ENCODE measurements at places on chromosomes 7 and 10.
A peak's percentile ranks its signal among the peaks of the same experiment; 100 is the strongest.

DNA sequence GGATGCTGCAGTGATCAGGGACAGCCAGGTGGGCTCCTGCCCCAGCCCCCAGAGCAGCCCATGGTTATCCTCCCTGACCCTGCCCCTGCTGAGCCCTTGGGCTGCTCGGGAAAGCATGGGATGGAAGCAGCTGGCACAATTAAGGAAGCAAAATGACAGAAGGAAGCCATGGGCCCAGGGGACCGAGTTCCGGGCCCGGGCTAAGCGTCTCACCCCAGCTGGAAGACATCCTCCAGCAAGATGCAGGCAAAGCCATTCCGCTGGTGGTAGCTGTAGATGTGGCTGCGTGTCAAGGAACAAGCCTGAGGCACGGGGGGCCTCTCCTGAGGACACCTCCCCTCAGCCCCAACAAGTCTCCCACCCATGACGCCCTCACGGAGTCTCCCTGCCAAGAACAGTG is 1.1 kb downstream of the ATG9B start:
- DNase-seq = no peak

DNA sequence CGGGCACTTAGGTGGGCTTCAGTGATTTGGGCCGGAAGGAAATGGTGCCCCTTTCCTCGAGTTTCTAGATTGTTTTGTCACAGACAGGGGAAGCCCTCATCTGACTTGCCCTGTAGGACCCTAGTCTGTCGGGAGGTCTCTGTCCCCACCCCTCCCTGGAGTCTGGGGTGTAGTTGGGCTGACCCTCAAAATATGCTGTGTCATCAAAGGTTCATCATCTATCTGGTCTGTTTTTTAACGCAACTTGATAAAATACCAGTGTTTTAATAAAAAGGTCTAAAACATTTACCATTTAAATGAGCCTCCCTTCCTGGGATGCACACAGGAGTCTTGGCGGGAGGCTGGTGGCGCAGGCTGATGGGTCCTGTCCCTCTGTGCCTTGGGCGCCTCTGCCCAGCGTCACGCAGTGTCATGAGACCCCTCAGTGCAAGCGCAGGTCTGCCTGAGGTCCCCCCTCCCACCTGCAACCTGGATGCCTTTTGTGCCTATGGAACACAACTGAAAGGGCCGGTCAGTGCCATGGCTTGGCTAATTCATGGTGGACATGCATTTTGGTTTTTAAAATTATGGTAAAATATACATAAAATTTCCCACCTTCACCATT is 146.4 kb downstream of the MGMT start:
- DNase-seq = no peak

GRCh38 chr10:97570146-97570788 is 2.3 kb upstream of the ANKRD2 start:
- DNase-seq = no peak

DNA sequence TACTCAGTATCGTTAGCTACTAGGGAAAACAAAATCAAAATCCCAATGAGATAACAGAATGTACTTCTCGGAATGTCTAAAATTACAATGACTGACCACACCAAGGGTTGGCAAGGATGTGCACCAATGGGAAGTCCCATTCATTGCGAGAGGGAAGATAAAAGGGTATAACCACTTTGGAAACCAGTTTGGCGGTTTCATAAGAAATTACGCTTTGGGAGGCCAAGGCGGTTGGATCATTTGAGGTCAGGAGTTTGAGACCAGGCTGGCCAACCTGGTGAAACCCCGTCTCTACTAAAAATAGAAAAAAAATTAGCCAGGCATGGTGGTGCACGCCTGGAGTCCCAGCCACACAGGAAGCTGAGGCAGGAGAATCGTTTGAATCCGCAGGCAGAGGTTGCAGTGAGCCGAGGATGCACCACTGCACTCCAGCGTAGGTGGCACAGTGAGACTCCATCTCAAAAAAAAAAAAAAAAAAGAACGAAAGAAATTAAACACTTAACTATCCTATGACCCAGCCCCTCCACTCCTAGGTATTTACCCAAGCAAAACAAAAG is 7.6 kb downstream of the HACD1 start:
- DNase-seq = no peak

GRCh38 chr7:158824028-158824427 is 5.3 kb downstream of the ESYT2 start:
- DNase-seq = no peak

DNA sequence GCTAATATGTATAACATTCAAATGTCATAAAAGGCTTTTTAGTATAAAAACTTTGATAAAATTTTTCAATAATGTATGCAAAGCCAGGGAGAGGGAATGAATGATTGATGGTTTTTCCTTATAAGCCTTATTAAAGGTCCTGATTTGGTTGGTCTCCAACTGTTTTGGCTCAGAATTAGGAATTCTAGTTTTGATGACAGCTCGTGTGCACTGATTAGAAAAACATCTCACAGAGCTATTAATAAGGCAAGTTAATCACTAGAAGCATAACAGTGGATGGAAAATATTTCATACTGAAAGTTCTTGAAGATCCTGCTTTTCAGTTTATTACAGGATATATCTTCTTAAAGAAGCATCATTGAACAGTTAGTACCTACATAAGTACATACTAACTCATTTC is 114.9 kb upstream of the NOBOX start:
- no peak for DNase-seq

DNA sequence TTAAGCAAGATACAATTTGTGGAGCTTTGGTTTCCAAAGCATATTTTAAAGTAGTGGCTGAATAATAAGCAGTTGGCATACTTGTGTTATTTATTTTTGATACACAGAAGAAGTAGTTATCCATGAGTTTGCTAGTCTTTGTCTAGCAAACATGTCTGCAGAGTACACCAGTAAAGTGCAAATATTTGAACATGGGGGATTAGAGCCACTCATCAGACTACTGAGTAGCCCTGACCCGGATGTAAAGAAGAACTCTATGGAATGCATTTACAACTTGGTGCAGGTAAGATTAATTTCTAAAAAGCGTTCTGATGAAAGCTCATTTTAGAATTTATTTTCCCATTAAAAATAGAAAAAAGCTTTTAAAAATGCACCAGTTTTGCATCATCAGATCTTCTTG is 31.4 kb downstream of the ARMC3 start:
- DNase-seq = no peak

DNA sequence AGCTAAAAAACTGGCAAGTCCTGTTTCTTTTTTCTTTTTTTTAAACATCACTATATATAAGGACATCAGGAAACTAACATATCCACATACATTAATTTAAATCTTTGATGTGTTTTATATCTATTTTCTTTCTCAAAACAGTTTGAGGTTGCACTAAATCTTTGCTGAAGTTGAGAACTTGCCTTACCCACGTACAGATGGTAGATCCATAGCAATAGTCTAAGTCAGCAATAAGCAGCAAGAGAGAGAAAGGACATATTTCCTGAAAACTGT is 226.7 kb upstream of the IMMP2L start:
- no peak for DNase-seq

- DNase-seq = no peak
Observed at GRCh38 chr7:93856323-93856722, 34.2 kb downstream of the TFPI2 start.

GRCh38 chr10:112490545-112490944 is 43.5 kb downstream of the VTI1A start:
- DNase-seq = peak; percentile 75

DNA sequence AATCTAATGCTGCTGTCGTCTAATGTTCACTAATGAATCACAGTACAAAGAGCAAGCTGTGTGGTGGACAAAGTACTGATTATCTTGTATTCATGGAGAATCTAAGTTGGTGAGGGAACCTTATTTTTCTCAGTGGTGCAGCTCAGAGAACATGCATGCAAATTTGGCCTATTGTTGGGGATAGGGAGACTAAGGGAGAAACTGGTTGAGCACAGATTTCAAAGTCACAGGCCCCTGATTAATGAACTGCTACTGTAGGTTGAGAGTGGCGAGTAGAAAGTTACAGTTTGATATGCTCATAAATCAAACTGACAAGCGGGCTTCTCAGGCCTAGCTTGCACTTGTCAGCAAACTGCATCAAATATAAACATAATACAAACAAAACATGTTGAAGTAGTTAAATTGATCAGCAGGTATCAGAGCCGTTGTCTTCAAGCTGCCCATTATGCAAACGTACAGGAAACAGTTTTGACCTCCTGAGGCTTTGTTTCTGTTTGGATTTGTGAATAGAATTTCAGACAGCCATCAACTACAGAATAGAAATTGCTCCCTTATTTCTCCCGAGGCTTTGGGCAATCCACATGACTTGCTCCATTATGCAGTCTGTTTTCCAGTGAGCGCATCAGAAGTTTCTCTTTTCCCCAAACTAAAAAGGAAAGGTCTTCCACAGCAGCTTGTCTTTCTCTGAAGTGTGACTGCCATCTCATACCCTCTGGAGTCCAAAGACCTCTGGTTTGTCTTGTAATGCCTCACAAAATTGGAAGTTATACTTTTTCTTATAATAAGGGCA is 215.8 kb downstream of the FOXP2 start:
- DNase-seq = no peak

DNA sequence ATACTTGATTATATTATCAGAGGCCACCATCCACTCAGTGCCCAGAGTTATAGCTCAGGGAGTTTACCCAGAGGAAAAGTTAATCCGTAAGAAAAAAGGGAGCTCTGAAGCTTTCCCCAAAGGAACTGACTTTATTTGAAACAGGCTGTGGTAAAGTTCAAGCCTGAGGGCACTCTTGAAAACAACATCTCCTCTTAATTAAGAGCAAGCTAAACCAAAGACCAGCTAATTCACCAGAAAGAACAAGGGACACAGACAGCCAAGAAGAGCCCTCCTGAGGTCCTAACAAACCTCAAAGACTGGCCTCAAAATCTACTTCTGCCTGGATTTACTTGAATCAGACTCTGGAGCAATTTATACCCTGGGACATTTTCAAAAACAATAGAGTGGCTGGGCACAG is 159.6 kb upstream of the CHST15 start:
- DNase-seq = no peak

GRCh38 chr7:30727061-30727945 is 24.6 kb upstream of the INMT start:
- DNase-seq = no peak

- no peak for DNase-seq
Observed at GRCh38 chr10:124315591-124316270, 103.0 kb downstream of the OAT start.

GRCh38 chr7:73429215-73429614 is 4.4 kb upstream of the FZD9 start:
- peak; percentile 96 for DNase-seq

DNA sequence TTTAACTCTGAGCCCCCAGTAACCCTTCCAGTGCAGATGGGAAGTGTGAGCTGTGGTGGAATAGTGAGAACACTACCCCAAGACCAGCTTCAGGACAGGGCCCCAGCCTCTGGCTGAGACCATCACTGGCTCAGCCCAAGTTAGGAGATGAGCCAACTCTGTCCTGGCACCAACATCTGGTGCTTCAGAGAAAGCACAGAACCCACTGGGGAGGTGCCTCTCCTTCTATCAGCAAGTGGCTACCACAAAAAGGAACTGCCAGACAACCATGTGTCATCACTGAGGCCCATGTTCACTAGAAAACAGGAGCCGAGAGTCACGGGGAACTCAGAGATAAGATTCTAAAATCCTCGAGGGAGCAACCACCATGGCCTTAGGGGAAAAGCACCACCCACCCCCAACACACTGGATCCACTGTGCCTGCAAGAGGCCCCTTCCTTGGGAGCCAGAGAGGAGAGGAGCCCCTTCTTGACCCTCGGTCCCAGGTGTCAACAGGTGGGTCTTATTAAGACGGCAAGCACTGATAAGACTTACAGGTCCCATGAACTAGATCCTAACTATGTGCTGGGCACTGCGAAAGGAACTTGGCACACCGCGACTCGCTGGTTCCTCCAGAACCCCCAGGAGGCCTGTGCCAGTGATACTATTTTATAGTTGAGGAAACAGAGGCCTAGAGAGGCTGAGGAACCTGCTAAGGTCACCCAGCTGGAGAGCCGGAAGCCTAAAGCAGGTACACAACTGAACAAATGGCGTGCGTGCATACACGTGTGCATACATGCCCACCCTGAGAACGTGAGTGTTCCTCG is 102.7 kb downstream of the FAM53B start:
- DNase-seq = peak; percentile 12

- DNase-seq = no peak
Observed at GRCh38 chr10:110423650-110424049, 74.1 kb upstream of the DUSP5 start.

DNA sequence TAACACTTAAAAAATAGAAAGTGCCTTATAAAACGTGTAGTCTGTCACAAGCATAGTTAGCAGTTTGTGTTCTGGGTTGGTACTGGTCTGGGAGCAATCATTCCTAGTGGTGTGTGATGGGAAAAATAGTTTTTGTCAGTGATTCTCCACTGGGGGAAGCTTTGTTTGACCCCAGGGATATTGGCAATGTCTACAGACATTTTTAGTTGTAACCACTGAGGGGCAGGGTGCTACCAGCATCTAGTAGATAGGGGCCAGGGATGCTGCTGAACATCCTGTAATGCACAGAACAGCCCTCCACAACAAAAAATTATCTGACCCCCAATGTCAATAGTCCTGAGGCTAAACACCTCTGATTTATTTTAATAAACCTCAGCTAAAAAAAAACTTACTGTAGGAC is 51.6 kb upstream of the CREB5 start:
- DNase-seq = no peak

GRCh38 chr10:31095677-31096560 is 64.3 kb upstream of the ZNF438 start:
- no peak for DNase-seq

DNA sequence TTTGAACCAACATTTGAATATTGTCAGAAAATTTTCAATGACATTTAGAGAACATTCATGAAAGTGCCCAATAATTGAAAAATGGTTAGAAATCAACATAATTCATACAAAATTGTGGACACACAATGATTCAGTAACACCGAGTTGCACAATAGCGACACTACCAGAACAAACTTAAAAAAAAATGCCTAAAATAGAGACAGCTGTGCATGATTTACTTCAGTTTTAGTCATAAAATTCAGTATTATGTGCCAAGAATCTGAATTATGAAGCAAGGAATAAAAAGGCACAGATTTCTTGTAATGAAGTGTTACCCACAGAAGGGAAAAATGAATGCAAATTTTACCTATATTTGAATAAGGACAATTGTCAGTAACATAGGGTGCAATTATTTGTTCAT is 396.0 kb downstream of the SEMA3D start:
- DNase-seq = no peak

DNA sequence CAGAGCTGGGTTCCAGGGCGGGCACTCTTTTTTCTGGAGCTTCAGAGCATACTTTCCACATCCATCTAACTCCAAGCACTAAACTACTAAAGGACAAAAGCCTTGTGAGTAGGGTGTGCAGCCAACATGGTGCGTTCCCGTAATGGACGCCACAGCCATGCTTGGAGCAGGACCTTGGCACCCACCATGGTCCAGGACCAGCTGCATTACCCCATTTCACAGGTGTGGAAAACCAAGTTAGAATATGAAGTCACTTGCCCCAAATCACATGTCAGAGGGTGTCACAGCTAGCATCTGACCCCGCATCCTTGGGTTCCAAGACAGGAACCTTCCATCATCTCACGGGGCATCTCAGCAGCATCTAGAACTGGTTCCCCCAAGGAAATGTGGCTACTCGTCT is 112.4 kb downstream of the SMURF1 start:
- DNase-seq = no peak

DNA sequence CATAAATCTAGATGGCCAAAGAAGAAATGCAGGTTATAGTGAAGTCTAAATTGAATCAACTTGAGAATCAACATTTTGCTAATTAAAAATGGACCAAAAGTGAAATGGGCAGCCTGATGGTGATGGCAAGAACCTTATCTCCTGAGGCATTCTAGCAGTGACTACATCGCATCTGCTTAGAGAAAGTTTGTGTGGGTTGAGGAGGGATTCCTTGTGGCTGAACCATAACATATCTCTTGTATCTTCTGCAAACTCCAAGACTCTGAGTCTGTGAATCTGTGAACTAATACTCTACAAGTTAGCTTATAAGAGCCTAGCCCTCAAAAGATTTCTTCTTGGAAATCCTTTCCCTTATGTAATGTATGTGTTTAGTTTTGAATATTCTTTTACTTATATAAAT is 85.6 kb downstream of the PRKG1 start:
- DNase-seq = no peak
